Stimulated activated CD4-positive, alpha-beta T cell treated with anti-CD3 and anti-CD28 coated beads, TNF-alpha, amount 100 ng/mL, for 4 hours (primary cell): ENCODE measurements at places on chromosomes 5 and 9.

GRCh38 chr5:29548262-29548661, 1645.2 kb upstream of the CDH6 start:
- no peak for DNase-seq

- DNase-seq, result no peak
These were observed 30.2 kb downstream of the RASGEF1C start for GRCh38 chr5:180178531-180179441.

DNA sequence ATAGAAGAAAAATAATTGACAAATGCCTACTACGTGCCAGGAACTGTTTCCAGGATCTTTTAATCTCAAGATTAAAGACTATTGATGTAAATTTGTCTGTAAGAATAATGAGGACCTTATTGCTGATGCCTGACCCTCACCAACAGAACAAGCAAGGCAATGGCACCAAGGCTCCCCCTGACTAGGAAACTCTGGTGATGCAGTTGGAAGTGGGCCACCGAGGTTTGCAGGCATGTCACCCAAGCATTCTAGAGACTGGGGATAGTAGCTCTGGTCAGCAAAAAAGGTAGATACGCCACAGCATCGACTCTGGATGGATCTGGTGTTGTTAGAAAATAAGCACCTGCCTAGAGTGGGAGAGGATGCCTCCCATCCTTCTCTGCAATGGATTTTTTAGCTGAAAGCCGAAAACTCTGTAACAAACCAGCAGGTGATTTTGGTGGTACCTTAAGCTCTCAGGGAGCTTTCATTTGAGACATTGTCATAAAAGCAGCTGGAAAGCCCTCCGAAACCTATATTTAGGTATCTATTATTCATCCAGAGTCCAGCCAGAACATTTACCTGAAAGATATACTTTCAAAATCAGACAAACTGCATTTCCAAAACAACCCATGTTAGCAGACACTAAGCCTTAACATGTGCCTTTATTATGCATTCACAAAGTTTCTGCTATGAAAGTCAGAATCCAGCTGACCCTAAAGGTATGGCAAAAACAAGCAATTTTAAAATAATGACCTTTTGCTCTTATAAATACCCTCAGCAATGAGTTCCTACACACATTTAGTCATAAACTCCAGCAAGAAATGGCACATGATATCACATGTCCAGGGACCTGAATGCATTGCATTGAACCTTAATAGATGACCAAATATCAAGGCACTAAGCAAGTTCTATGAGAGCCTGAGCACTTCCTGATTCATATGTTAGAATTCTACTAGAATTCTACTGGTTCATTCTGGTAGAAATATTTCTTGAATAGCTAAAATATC, 308.4 kb downstream of the PDE4D start:
- no peak for DNase-seq

DNA sequence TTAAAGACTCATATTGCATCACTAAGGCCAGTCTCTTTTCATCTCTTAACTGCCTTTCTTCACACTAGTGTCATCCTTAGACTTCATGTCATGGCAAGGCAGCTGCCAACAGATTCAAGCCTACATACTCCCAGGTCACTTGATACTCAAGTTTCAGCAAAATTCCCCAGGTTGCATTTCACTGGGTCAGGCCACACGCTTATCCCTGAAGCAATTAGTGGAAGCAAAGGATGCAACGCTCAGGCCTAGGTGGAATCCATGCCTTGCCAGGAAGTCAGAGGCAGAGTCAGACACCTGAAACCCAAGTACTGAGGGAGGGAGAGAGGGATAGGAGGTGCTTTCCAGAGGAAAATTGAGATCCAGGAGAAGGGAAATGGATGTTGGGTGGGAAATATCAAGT, 28.9 kb downstream of the YIPF5 start:
- DNase-seq, result no peak

DNA sequence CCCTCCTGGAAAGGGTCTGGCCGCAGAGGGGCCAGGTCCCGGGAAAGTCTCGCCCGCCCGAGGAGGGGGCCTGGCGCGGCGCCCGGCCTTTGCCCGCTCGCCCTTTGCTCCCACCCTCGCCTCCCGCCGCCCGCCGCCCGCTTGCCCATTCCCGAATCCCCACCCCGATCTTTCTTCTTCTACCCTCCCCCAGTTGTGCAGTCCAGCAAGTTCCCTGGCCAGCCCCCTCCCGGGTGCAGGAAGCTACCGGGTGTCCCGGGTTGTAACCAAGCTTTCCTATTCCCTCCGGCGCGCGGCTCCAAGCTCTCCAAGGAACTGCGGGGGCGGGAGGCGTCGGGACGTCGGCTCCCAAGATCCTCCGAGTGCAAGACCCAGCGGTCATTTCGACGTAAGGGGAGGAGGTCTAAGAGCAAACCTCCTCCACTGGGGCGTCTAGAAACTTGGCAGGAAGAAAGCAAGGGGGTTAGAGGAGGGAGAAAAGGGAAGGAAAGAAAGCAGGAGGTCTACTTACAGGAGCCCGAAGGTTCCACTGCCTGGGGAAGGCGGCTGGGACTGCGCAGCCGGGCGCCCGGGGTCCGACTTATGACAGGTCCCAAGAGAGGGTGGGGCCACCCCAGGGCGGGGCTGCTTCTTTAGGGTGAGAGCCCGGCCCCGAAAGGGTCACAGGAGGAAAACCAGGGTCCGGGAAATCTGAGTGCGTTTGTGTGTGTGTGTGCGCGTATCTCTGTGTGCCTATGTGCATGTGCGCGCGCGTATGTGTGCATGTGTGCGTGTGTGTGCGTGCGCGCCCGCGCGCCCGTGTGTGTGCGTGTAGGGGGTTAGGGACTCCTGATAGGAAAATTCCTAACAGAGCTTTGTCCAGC, at the start of gene PTGR1:
Gene PTGR1 (minus strand): TSS at position 556 of the 863 bp plus-strand sequence. CDS start 2,225 bp downstream, outside the sequence.
- DNase-seq, result no peak

GRCh38 chr5:140673187-140673976, at the start of gene DND1:
Gene DND1 (minus strand): TSS chr5:140673576. CDS start chr5:140673542, 34 bp downstream.
- DNase-seq, result no peak

DNA sequence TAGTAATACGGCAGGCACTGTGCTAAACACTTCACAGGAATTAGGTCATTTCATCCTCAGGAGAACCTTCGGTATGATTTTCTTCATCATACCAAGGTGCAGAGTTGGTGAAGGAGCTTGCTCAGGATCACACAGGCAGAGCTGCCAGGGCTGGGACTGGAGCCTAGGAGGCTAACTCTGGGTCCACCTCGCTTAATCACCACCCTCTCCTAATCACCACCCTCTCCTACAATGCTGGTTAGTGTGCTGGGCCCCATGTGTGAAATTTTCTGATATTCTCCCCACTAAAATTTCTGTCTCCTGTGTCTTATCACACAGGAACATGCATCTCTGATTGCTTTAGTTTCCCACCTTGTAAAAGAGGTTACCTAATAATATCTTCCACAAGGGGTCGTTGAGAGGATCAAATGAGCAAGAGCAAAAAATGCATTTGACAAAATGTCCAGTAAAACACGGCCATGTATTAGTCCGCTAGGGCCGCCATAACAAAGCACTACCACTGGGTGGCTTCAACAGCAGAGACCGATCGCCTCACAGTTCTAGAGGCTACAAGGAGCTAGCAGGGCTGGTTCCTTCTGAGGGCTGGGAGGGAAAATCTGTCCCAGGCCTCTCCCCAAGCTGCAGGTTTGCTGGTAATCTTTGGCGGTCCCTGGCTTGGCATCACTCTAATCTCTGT, 128.2 kb upstream of the NFIB start:
- no peak for DNase-seq

GRCh38 chr5:174235221-174236011, 189.9 kb downstream of the NSG2 start:
- DNase-seq, result no peak

DNA sequence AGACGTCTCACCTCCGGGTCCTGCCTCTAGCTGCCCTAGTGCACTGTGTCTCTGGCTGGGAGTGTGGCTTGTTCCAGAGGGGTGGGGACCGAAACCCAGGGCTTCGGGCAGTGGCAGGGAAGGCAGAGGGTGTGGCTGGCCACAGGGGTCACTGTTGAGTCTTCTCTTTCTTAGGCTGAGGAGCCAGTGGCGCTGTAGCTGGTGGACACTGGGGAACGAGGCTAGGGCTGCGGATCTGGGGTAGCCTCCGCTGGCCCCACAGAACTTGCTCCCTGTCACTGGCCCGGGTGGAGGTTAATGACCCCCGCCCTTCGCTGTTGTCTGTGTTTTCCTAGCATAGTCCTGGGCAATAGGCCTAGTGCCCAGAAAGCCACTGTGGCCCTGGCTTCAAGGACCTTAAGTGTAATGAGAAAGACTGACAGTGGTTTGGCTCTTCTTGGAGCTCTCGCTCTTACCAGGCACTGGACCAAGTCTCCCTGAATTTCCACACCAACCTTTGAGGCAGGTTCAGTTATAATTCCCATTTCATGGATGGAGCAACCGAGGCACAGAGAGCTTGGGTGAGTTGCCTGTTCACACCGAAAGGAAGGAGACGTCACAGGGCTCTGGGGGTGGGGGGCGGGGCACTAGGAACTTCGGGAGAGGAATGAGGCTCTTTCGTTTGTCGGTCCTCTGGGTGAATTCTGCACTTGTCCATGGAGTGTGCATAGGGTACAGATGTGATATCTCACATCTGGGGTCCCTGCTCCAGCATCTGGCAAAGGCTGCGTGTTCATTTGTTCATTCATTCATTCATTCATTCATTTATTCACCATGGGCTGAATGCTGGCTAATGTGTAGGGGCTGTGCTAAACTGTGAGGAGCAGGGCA, 4.8 kb upstream of the IER5L start:
- DNase-seq, result no peak

DNA sequence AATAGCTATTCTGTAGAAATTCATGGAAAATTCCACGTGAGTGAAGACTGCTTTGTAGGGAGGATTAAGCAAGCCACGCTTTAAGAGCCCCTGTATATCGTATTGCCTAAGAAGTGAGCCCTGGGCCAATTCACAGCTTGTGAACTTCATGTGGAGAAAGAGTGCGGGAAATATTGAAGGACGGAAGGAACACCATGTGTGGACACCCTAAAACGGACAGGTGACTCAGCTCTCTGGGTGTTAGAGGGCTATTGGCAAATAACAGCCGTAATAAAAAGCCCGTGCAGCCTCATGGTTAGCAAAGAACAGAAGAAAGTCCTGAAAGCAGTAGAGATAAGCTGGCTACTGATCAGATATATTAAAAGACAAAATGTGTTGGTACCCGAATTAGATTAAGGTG, 26.4 kb downstream of the ZNF366 start:
- no peak for DNase-seq

GRCh38 chr9:89440046-89440445, 57.9 kb downstream of the SEMA4D start:
- no peak for DNase-seq

DNA sequence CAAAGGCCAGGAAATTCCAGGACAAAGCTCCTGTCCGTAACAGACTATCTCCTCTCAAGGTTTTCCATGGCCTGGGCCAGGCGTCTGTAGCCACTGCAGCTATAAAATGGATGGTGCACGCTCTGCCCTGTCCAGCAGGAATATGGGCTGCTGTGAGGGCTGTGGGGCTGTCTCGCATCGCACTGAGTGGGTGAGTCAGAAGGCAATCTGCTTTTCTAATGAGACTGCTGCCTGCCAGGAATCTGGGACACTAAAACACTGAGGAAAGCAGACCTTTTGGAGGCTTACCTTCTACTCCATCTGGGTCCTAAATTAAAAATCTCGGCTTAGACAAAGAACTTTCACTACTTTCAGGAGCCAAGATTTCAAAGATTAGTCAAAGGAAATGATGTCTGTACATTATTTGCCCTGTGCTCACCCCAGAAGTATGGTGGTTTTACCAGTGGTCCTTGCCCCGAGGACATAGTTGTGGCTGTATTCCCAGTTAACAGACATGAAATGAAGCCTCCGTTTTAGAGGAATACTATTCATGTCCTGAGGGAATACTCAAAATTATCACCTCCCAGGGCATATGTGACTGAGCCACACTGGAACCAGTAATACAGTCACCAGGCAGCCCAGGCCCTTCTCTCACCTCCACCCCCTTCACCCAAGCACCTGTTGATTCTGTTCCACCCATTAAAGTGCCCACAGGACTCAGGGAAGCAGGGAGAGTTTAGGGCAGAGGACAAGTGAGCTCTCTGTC, 56.4 kb downstream of the PFDN1 start:
- DNase-seq, result no peak

GRCh38 chr5:137218896-137219295, 280.2 kb downstream of the SPOCK1 start:
- no peak for DNase-seq

DNA sequence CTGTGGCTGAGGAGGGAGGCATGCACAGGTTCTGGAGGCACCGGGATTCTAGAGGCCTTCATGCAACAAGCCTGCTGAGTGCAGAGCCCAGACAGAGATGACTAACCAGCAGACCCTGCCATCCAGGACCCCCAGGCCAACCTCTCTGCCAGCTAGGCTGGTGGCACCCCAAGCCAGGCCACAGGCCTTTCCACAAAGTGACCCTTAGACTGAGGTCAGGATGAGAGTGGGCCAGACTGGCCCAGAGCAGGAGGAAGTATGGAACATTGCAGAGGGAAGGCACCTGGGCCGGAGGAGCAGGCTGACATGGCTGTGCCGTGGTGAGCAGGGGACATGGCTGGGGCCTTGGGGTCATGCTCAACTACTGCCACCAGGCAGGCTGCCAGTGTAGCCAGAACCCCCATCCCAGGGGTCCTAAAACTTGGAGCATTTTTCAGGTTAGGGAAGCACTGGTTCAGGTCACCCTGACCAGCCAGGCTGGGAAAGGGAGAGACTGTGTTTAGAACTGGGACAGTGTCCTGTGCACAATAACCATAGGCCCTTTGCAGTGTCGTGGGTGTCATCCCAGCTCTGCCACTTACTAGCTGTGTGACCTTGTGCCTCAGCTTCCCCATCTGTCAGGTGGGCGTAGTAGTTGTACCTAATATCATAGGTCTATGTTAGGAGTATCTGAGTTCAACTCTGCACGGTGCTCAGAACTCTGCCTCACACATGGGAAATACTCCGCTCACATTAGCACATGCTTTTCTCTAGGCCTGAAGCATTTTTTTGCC, 17.3 kb downstream of the TCF7 start:
- no peak for DNase-seq

GRCh38 chr9:110086537-110086936, 121.4 kb downstream of the C9orf152 start:
- no peak for DNase-seq

- peak; percentile 2 for DNase-seq
These were observed 65.1 kb upstream of the IQGAP2 start for GRCh38 chr5:76337953-76338451.

DNA sequence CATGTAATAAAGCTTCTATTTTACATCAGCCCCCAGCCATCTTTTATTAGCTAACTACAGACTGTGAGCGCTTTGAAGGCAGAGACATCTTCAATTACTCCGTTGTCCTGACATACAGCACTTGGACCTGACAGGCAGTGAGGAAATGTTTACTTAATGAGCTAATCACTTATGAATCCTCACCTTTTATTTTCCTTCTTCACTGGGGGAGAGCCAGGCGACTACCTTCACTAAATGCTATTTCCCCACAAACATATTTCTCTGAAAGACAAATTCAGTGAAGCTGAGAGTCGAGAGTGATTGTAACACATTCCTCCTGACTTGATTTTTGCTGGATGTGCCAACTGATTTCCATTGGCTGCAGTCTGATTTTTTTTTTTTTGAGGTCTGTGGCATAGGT, 192.1 kb upstream of the CLINT1 start:
- no peak for DNase-seq

DNA sequence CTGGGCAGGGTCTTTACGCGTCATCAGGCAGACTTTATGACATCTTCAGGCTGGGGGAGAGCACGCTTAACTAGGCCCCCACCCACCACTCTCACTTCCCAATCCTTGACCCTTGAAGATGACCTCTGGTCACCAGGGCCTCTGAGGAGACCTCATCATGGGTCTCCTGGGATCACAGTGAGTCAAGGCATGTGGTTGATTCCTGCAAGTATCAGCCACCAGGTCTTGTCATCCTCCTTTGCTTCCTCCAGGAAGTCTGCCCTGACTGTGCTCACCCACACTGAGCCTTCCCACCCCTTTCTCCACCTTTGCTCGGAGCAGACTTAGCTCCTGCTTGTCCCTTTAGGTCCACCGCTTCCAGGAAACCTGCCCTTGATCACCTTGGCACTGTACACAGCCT, 17.3 kb downstream of the ODF2 start:
- DNase-seq, result no peak
